ENCODE measurements at places on chromosomes 4 and X.

- DNase-seq = no peak
Measured at GRCh38 chr4:93649828-93650227, 178.7 kb upstream of the ATOH1 start.

DNA sequence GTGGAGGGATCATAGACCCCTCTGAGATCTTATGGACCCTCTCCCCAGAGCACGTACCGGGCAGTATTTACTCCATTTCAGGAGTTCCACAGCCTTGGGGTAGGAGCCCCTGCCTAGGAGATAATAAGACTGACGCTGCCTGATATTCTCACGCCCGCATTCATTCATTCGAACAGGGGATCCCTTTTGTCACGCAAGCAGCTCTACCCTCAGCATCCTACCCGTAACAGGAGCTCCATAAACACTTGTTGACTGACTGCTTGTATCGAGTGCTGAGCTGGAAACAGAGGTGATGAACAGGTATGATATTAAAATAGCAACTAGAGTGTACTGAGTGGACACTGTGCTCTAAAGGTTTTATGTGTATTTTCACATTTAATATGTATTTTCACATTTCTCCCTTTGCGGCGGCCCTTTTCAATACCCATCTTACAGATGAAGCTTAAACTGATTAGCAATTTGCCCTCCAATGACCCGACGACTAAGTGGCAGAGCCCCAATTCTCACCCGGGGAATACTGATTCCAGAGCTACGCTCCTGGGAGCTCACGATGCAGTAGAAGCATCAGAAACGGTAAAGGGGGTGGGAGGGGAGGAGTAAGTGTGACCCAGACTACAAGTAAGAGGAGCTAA, 888 bp downstream of the RAB28 start:
- DNase-seq = peak; percentile 16

DNA sequence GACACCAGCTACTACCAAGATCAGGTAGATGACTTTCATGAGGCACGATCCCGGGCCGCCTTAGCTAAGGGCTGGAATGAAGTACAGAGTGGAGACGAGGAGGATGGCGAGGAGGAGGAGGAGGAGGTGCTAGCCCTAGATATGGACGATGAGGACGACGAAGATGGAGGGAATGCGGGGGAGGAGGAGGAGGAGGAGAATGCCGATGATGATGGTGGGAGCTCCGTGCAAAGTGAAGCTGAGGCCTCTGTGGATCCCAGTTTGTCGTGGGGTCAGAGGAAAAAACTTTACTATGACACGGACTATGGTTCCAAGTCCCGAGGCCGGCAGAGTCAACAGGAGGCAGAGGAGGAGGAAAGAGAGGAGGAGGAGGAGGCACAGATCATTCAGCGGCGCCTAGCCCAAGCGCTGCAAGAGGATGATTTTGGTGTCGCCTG, 481 bp downstream of the UTP3 start:
- no peak for DNase-seq

- no peak for DNase-seq
Measured at GRCh38 chr4:6395466-6396228, 76.8 kb downstream of the PPP2R2C start.

DNA sequence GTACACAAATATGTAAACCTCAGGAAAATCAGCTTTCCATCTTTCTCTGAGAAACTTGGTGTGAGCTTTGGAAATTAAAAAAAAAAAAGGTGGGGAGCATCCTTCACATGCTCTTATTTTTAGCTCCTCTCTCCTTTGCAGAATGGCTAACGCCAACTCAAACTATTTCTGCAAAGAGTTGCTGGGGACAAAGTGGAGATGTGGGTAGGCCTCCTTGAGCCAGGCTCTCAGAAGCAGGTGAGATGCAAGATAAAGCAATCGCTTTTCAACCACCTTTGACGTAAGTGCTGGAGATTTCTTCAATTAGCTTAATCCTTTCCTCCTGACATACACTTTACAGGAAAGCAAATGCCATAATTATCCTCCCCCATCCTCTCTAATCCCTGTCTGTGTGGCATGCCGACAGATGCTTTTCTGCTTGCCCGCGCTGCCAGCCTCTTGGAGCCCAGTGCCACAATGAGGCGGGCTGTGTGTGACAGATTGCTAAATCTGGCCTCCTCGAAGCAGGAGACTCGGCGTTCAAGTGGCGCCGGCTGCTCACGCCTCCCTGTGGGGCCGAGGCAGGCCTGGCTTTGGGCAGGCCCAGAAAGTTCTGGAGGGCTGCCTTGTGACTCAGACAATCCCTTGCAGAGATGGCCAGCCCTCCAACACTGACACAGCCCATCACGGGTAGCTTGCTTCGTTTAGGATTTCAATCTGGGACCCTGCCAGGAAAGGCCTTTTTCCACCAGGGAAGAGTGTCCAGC, 64.9 kb upstream of the SOD3 start:
- DNase-seq = peak; percentile 27

GRCh38 chrX:114650351-114650750, 66.5 kb downstream of the HTR2C start:
- DNase-seq = peak; percentile 3

GRCh38 chr4:4847011-4847410, 12.5 kb upstream of the MSX1 start:
- DNase-seq = no peak

GRCh38 chr4:113947484-113947883, 32.0 kb downstream of the ARSJ start:
- DNase-seq = no peak

DNA sequence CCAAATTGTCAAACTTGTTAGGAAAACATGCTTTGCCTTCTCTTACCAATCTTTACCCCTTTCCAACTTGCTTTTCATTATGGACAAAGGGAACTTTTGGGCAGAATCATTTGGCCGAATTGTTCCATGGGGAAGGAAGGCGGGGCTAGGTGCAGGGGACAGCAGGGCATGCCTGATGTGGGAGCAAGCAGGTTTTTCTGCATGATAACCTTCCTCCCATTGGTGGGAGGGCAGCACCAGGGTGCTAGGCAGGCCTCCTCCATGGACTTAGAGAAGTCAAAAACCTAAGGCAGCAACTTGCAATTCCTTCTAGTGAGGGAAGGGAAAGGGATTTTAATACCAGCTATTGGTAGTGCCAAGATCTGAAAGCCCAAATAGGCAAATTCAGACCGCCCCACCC, 260.5 kb downstream of the MAPK10 start:
- DNase-seq = no peak

- no peak for DNase-seq
Measured at GRCh38 chr4:17758485-17758884, 22.9 kb downstream of the FAM184B start.

DNA sequence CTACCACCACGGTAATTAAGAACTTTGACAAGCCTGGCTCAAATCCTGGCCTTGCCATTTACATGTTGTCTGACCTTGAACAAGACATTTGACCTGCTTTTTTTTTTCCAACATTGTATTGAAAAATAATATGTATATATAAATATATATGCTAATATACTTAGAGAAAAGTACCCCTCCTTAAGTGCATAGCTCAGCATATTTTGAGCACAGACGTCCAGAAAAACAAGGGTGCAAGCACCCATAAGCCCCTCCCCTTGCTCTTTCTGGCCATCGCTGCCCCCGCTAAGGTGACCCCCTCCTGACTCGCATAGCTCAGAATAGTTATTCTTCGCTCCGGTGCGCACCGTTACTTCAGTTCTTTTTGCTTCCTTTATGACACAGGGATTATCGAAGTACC, 742.0 kb upstream of the FRG1 start:
- no peak for DNase-seq

GRCh38 chr4:26468283-26468949, 21.9 kb downstream of the CCKAR start:
- DNase-seq = no peak

- no peak for DNase-seq
Measured at GRCh38 chr4:76866641-76867040, 31.3 kb downstream of the SOWAHB start.

DNA sequence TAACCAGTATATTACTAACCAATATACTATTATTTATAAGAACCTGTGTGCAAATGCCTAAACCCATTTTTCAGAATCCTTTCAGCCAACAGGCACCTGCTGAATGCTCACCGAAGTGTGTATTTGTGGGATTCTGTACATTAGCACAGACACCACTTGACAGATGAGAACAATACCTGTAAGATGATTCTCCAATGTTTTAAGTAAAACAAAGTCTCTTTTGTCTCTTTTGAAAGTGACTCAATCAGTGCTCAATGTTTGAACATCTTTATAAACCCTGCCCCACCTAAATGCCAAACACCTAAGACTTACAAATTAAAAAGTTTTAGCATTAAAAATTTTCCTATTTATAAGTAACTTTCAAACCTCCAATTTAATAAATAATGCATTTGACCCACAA, 763 bp downstream of the ASB9 start:
- DNase-seq = no peak
